ENCODE measurements at places on chromosomes 11 and 22.

DNA sequence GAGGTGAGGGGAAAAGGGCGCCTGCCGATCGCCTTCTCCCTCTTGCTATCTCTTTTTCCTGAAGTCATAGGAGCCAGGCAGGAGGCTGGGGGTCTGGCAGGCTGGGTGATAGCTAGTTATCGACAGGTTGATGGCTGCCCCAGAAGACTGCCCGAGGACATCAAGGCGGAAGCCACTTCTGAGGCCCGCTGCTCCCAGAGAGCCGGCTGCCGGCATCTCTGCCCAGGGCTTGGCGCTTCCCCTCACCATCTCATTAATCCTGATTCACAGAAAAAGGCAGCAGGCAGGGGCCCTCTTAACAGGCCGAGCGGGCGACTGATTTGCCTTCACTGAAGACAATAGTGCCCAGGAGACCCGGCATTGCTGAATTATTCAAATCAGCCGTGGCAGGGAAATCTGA is 124.2 kb downstream of the MIAT start:
- DNase-seq: no peak

DNA sequence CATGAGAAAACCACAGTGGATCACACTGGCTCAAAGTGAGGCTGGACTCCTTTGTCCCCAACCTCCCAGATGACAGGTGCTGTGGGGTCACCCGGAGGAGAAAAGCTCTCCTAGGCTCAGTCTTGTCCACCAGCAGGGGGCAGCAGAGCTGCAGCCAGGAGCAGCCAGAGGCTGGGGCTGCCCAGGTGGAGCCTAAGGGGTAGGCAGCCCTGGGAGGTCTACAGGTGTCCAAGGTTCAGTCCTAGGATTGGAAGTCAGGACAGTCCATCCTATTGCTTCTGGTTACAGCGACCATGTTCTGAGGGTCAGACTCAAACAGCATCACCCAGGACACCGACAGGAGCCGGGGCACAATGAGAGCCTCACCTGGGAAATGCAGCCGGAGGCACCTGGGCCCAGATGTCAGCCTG is 77.6 kb upstream of the IGLL5 start:
- peak; percentile 75 for DNase-seq

DNA sequence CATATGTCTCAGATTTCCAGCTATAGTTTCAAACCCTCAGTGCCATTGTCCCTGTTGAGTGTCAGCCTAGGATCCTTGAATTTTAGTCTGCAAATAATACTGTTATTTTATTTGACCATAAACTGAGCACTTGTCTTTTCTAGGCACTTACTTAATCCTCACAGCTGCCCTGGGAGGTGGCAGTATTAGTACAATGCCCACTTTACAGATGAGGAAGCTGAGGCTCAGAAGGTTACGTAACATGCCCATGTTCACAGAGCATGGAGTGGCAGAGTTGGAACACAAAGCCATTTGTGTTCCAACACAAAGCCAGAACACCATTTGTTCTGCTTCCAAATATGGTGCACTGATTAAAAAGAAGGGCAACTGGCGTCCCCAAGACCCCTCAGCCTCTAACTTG is 38.2 kb upstream of the ALX4 start:
- no peak for DNase-seq

GRCh38 chr11:68370211-68371111 is 58.1 kb downstream of the LRP5 start:
- peak; percentile 60 for DNase-seq

- no peak for DNase-seq
Observed at GRCh38 chr11:113884361-113884836, 9.0 kb upstream of the USP28 start.

DNA sequence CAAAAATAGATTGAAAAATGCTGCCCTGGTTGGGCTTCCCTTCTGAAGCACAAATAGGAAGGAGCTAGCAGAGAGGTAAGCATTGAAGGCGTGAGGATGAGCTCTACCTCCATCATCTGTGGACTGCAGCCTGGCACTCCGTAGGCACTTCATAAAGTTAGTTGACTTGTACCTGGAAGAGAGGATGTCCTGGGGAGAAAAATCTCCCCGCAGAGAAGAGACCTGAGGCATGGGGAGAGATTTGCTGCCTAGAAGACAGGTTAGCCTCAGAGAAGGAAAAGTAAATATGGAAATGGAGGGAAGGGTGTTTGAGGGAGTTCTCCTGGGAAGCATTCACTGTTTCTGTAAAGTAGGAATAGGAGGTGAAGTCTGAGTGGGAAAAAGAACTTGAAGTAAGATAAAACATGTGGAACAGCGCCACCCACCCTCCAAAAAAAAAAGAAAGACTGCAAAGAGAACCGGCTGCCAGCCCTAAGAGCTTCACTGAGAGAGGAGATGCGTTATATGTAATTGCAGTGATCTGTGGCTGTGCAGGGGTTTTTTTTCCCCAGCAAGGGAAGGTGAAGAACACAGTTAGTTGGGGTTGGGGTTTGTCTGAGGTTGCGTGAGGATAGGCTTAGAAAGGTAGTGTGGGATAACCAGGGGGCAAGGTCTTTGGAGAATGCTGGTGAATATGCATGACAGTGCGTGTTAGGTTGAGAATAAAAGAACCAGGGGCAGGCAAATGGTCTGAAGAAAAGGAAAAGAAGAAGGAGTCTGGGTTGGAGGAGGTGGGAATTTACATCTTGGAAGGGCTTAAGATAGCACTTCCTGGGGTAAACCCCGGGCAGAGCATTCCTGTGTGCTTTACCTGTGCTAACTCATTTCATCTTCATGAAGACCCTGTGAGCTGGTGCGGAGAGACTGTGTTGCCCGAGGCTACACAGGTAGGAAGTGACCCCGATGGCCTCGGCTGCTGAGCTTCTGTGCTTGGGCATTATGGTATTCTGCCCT is 16.0 kb downstream of the TNRC6B start:
- DNase-seq: no peak

GRCh38 chr22:42630901-42631602 is 9.3 kb downstream of the ATP5MGL start:
- no peak for DNase-seq

DNA sequence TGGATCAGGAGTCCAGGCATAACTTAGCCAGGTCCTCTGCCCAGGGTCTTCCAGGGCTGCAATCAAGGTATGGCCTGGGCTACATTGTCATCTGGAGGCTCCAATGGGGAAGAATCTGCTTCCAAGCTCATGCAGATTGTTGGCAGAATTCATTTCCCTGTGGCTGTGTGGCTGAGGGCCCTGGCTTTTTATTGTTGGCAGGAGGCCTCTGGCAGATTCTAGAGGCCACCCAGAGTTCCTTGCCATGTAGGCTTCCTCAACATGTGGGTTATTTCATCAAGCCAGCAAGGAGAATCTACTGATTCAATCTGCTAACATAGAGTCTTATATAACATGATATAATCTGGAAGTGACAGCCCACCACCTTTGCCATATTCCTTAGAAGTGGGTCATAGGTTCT is 16.4 kb upstream of the EP300 start:
- no peak for DNase-seq

GRCh38 chr11:70761094-70761907 is 363.0 kb downstream of the CTTN start:
- DNase-seq: no peak

DNA sequence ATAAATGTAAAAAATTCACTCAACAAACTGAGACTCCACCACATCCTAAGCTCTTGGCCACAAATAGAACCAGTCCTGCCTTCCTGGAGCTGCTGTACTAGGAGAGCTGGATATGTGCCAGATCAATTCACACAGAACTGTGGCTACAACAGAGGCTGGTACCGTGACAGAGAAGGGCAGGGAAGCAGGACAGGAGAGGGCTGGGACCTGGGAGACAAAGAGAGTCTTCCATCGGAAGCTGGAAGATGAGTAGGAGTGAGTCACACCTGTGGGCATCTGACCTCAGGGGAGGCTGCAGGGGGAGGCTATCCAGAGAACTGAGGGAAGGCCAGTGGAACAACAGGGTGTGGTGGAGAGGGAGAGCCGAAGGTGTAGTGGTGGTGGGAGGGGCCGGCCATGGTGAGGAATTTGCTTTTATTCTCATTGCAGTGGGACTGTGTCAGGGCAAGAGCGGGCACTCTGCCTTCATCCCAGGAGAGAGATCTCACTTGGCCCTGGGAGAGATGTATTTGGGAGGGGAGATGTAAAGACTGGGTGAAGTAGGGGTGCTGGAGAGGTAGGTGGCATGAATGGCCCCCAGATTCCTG is 1.9 kb upstream of the LTBP3 start:
- DNase-seq: no peak

DNA sequence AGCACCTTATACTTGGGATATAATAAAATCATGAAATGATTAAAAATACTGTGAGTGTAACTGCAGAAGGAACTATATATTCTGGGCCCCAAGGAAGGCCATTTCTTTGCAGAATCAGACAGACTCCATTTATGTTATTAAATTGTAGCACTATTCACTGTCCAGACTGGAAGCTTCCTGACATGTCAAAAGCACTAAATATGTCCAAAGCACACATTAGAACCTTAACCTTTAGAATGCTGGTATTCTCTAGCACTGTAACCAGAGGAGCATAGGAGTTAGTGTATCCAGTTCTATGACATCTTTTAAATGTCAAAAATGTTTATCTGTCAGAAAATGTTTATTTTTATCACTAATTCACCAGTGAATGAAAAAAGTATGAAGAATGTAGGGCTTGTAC is 246.9 kb downstream of the CADM1 start:
- no peak for DNase-seq

- DNase-seq: peak; percentile 3
Observed at GRCh38 chr11:100575860-100576717, 111.0 kb upstream of the ARHGAP42 start.

DNA sequence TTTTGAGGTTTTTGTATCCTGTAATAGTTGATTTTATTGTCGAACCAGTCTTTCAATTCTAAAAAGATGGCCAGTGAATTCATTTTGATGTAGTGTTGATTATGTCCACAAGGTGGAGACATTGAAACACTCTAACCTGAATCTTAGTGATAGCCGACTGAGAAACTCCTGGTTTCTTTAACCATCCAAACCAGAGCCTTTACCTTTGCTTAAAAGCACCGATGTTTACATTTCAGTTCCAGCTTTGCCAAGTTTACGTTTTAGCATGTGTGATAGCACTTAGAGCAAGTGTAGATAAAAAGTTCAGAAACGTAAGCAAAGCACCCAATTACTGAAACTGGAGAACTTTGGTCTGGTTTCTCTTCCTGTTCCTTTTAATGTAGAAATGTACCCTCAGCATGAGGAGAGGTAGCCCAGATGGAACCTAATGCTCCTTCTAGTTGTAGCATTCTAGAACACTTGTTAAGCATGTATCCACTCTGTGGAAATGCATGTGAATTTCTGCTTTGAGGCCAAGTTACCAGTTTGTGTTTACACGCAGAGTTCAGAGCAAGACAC is 208.6 kb downstream of the DBX1 start:
- peak; percentile 45 for DNase-seq

GRCh38 chr11:134150195-134150903 is 73.4 kb downstream of the NCAPD3 start:
- DNase-seq: no peak

DNA sequence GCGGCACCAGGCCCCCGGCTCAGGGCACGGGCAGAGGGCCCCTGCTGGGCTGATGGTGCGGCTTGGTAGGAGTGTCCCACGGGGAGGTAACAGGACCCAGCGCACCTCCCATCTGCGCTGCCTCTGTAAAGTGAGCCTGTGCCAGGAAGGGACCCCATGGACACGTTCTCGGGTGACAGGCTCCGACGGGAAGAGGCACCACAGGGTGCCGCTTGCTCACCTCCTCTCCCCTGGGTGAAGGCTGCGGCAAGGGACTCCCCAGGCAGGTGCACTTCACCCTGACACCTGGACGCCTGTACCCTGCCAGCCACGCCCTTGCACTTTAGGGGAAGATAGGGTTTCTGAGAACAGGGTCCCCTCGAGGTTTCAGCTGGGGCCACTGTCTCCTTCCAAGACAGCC is 48.1 kb downstream of the SHANK2 start:
- no peak for DNase-seq

DNA sequence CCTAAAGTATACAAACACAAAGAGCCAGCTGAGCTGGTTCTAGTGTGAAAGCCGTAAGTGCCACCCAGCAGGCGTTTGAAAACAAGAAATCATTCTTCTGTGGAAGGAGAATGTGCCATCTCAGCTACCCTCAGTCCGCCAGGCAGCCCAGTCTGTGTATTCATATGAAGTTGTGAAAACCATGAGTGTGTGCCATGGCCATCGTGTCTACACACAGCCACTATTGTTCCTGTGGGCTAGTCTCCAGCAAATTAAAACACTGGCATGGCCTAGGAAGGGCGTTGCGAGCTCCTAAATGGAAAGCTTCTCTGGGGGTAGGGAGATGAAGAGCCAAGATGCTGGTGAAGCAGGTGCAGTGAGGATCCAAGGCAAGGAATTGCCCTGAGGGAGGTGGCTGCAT is 51.5 kb upstream of the HORMAD2 start:
- DNase-seq: no peak

DNA sequence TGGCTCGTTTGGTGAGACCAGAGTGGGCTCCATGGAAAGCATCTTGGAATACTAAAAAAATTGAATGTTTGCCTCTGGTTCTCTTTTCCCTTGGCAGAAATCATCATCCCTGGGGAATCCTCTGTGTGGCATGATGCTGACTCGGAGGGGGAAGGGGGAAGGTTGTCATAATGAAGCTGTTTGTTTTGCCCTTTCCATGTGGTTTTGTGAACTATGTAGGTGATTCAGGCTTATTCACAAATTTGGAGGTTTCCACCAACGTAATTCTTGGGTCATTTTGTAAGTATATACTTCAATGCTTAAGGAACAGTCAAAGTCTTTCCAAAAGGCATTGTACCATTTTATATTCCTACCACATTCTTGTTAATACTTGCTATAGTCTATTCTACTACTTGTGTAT is 754.0 kb upstream of the FAT3 start:
- no peak for DNase-seq

- DNase-seq: no peak
Observed at GRCh38 chr11:11076879-11077278, 219.0 kb upstream of the ZBED5 start.

Data from CD4-positive, alpha-beta T cell treated with Interleukin-1 beta for 1 hour (primary cell).